ENCODE measurements at places on chromosomes 4 and X. TPM values are rescaled to one million over a fixed set of nuclear protein-coding genes. Genes with fewer than 3 reads are reported as not detected.

DNA sequence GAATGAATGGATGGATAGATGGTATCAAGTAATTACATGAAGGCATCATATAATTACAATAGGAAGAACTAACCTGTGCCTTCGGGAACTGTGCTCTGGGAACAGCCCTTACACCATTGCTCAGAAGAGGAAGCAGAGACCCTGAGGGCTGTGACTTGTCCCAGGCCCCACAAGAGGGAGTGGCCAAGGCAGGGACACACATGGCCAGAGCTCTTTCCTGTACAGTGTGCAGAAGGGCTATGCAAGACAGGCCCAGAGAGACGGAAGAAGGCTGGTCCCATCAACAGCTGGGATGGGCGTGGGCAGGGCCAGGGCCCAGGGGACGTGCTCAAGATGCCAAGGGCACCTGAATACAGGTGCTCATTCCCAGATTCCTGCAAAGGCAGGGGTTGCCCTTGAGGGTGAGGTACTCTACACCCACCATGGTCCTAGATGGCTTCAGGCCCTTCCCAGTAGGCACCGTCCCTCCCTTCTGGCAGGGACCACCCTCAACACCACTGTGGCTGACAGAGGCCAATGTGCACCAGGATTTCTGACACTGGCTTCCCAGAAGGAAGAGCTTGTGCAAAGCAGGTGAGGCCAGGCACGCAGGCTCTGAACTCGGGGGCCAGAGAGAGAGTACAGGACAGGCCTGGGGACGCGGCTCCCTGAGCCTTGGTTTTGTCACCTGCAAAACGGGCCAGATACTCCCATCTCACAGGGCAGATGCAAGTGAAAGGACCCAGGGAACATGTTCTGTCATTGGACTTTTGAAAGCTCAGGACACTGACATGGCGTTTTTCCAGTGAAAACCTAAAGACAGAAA is 1.7 kb downstream of the EVC2 start:
- no peak for DNase-seq

Gene NPNT
- 39.4 TPM for total RNA-seq

- DNase-seq = no peak
Measured at GRCh38 chr4:113407409-113407808, 354.1 kb downstream of the CAMK2D start.

DNA sequence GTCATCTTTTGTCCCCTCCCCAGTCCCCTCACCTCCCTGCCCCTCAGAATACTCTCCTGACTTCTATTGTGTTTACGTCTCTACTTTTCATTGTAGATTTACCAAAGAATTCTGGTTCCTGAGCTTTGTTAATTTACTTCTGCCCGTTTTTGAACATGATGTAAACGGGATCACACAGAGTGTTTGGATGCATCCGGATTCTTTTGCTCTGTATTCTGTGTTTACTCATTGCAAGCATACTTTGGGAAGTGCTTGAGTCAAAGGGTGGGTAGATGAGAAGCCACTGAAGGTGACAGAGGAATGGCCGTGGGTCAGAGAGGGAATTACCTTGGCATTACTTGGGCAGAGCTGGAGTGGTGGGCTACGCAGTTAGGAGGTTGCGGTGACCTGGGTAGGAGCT is 18.0 kb downstream of the CLCN4 start:
- DNase-seq = no peak

DNA sequence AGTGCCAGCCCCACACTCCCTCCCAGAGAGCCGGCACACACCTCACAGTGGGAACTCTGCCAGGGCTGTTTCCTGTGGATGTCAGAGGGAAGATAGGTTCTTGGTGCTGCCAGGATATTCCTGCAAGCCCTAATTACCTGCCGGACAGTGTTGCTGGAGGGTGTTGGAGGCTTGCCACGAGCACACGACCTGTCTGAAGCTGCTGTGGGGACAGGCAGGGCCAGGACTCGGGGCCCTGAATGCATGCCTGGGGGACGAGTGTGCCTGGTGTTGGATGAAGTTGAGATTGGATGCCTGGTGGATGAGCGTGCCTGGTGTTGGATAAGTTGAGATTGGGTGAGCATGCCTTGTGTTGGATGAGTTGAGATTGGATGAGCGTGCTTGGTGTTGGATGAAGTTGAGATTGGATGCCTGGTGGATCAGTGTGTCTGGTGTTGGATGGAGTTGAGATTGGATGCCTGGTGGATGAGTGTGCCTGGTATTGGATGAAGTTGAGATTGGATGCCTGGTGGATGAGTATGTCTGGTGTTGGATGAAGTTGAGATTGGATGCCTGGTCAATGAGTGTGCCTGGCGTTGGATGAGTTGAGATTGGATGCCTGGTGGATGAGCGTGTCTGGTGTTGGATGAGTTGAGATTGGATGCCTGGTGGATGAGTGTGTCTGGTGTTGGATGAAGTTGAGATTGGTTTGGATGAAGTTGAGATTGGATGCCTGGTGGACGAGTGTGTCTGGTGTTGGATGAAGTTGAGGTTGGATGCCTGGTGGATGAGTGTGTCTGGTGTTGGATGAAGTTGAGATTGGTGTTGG is 23.2 kb upstream of the UVSSA start:
- no peak for DNase-seq

Gene NDUFA1
- total RNA-seq = 57.5 TPM

GRCh38 chrX:64975491-64975890 is 759 bp downstream of the ZC4H2 start:
- DNase-seq = no peak

DNA sequence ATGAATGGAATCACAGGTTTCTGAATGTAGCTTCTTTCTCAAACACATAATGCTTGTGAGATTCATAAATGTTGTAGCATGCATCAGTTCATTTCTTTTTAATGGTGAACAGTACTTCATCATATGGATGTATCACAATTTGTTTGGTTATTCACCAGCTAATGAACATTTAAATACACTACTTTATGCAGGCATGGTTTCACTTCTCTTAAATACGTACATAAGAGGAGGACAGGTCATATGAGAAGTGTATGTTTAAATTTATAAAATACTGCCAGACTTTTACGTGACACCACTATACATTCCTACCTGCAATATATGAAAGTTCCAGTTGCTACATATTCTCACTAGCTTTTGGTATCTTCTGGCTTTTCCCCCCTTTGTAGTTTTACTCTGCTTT is 65.4 kb downstream of the ANKRD17 start:
- DNase-seq = no peak

Gene CSN1S1
- total RNA-seq = not detected

Gene FGFBP1
- total RNA-seq = not detected

DNA sequence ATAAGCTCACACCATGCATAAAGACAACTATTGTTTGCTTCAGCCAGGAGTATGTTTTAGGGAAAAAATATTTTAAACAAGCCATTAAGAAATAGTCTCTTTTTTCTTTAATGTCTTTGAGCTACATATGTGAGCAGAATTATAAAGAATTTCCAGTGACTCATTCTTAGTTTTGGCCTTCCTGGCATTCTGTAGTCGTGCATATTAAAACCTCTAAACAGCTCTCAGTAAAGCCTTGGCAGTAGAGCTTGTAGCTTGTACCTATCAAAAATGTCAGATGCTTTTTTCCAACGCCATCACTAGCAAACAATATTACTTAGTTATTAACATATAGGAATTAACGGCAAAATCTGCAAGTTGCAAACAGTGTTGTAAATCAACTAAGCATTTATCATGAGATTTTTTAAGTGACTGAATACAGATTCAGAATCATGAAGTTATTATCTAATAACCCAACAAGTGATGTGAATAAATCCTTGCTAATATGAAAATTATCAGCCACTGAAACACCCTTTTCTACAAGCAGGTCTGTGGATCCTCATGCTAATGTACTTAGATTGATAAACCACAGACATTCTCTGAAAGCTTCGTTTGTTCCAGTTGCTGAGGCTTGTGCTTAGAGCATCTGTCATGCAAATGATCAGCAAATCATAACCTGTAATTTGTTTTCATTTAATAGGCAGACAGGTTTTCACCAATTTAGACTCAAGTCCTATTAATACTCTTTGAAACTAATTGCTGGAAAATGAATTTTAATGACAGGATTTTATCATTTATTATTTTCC is 412.0 kb upstream of the ATOH1 start:
- DNase-seq = no peak

DNA sequence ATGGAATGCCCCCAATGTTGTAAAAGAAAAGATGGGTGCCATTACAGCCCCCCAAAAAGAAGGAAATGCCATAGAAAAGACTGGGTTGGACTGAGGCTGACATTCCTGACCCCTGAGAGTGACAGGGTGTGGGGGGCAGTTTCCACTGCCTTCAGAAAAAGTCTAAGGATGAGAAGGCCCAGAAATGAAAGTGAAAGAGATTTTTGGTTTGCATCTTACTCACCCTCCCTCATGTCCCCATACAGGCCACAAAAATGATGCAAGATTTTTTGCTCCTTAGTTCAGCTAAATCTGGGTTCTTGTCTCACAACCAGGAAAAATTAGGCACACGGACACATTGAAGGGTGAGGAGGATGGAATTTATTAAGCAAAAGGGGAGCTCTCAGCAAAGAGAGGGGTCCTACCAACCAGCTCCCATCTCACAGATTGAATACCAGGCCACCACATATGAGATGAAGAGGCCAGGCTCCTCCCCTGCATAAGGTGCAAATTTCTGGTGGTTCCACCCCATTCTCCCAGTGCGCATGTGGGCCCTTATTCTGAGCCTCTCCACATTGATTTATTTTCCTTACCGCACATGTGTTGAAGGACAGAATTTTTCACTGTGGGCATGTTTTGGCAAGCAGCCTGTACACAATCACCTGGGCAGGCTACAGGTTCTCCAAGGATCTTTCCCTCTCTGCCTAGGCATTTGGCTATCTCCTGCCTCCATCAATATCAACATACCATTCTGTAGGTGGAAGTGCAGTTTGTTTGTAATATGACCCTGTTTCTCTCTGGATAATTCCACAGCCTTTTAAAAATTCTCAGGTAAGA is 18.8 kb downstream of the PPP4R3C start:
- DNase-seq = no peak

- no peak for DNase-seq
Measured at GRCh38 chr4:41969671-41970070, 11.9 kb upstream of the DCAF4L1 start.

GRCh38 chr4:85431881-85432485 is 43.0 kb upstream of the ARHGAP24 start:
- no peak for DNase-seq

Gene RELL1
- total RNA-seq = 80.6 TPM

DNA sequence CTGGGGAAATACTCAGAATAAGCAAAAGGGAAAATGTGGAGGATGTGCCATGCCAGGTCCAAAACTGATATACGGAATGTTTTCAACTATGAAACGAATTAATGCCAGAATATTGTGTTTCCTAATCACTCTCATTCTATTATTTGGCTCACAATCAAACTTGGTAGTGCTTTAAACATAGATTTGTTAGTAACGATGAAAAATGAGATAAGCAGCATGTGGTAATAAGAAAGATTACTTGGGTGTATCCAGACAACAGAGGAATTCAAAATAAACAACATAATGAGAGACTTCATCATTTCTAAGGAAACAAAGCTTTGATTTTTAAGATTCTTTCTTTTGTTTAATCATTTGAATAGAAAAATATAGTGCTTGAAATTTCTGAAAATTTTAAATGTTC is 237.3 kb downstream of the TACR3 start:
- no peak for DNase-seq

GRCh38 chr4:83252782-83253405 is 31.7 kb downstream of the COQ2 start:
- DNase-seq = no peak

DNA sequence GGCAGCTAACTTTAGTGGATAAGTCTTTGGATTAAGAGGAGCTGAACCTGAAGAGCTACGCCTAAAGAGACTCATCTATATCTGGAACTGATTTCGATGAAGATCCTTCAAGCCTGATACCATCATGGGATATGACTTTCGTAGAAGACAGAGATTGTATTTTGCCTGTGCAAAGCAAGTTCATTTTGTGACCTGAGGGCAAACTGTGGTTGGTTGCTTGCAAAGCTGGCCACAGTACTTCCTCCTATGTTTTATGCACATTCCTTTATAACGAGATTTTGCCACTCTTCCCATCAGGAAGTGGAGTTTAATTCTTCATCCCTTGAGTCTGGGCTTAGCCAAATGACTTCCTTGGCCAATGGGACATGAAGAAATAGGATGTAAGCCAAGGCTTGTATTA is 519.3 kb upstream of the NR3C2 start:
- no peak for DNase-seq

Gene CXCL13
- not detected for total RNA-seq

DNA sequence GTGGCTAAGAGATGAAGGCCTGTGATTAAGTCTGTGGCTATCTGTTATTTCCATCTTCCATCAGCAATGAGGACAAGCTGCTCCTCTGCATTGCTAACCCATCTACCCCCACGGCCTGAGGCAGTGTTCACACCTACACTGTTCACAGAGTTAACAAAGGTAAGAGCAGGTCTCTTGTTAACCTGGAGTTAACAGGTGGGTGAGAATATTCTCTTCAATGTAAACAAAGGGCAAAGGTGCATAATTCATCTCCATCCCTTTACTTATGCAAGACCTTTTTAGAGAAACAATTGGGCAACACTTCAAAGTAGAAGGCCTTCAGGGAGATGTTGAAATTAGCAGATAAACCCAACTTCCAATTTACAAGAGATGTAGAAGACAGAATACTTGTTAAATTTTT is 2.8 kb downstream of the SLC35A2 start:
- no peak for DNase-seq

GRCh38 chrX:13816176-13816575 is 717 bp downstream of the GPM6B start:
- no peak for DNase-seq

DNA sequence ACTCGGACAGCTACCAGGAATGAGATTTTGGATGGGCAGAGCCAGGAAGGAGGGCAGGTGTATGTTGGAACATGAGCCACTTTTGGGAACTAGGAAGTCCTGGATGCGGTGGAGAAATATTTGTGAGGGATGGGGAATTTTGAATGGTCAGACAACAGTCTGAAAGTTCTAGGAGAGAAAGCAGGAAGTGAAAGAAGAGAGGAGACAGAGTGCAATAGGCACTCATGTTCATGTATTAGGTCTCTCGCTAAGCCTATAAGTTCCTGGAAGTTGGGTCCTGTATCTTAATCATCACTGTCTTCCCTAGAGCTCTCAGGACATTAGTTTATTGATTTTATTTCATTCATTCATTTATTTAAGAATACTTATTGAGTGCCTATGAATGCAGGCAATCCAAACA is 65.7 kb upstream of the CITED1 start:
- no peak for DNase-seq

GRCh38 chrX:153687121-153688039 is at the start of gene SLC6A8:
Gene SLC6A8 (plus strand): TSS chrX:153687926. CDS start chrX:153688575, 649 bp downstream.
- DNase-seq = peak; percentile 87

GRCh38 chr4:145435646-145436045 is 46.0 kb upstream of the SMAD1 start:
- no peak for DNase-seq

Gene PPARGC1A
- 21.6 TPM for total RNA-seq

GRCh38 chr4:21592970-21593670 is 355.5 kb downstream of the KCNIP4 start:
- no peak for DNase-seq

Gene CLCN5
- total RNA-seq = 11.5 TPM

Measured in sciatic nerve (tissue), 2 donors.